ENCODE measurements at places on chromosomes 2 and 18.

DNA sequence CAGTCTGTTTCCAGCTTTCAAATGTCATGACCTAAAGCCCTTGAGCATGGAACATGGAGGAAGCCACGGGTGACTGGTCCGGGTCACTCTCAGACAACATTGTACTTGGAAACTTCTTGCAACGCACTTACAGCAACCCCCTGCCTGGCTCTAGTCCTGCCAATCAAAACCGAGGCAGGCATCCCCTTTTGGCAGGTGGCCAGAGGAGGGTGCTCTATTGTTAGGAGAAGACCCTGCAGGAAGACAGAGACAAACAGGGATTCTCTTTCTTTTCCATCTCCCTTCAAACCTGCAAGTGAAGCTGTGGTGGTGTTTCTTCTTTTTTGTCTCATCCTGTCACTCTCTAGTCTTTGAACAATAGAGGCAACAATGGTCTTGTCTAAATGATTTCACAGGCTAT is 667.2 kb downstream of the ZEB2 start:
- DNase-seq: no peak

GRCh38 chr2:28746429-28747111 is 5.1 kb upstream of the PPP1CB start:
- no peak for DNase-seq

DNA sequence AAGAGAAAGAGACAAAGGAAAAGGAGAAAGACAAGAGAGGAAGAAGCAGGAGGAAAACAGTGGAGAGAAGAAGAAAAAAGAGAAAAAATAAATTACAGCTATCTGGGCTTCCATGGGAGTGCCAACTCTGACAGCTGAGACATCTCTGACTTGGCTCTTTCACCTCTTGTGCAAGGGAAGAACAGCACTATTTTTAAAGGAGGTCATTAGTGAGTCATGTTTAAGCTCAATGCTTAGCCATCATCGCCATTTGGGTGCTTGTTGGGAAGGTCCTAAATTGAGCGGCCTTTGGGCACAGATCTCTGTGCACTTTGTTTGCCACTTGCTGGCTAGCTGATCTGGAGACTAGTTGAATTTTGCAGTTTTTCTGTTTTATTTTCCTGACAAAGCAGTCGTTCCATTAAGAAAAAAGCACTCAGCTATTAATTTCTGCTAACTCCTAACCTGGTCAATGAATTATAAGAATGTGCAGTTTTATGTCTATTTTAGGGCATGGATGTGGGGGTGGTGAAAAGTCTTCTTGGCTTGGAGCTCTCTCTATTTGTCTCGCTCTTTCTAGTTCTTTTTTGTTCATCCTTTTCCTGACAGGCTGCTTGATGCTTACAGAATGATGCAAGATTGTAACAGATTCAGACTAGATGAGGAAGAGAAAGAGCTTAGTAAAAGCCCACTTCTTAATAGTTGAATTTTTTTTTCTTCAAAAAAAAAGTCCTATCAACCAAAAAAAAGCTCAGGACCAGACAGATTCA is 231.5 kb downstream of the SLC8A1 start:
- DNase-seq: no peak

DNA sequence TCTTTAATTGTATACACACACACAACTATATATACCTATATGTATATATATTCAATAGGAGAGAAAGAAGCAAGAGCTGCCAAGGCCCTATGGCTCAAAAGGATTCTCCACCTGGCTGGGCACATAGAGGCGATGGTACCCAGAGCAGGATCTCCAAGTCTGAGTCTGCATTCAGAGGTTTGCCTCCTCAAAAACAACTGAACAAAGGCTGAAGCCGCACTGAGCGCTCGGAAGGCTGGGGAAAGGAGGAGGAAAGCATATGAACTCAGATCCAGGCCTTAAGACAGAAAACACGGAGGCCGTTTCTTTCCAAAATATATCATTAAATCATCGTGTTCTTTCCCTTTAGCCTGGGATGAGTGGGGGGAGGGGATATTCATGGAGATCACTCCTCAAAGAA is 3.6 kb downstream of the HOXD12 start:
- no peak for DNase-seq

DNA sequence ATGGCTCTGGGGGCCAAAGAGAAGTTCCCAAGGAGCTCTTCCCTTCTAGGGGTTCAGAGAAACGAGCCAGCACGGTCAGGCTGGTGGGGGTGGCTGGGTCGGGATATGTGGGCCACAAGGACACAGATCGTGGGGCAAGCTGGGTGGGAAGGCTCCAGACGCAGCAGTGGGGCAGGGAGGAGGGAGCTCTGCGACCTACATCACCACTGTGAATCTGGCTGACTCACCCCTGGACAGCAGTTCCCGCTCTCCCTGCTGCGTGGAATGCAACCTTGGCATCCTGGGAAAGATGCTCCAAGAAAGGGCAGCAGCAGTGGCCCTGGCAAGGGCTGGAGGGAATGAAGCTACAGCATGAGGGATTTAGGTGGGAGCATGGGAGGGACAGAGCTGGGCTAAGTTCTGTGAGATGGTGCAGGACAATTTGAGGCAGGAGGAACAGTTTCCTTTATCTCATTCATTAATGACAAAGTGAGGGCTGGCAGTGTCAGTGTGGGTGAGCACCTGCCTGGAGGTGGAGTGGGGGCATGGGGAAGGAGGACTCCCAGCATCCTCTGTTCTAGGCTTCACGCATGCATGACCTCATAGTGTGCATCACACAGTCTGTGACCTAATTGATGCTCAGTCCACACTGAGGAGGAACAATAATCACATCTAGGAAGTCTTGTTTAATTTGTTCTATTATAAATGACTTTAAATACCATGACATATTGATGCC is 25.0 kb downstream of the CELF4 start:
- no peak for DNase-seq

DNA sequence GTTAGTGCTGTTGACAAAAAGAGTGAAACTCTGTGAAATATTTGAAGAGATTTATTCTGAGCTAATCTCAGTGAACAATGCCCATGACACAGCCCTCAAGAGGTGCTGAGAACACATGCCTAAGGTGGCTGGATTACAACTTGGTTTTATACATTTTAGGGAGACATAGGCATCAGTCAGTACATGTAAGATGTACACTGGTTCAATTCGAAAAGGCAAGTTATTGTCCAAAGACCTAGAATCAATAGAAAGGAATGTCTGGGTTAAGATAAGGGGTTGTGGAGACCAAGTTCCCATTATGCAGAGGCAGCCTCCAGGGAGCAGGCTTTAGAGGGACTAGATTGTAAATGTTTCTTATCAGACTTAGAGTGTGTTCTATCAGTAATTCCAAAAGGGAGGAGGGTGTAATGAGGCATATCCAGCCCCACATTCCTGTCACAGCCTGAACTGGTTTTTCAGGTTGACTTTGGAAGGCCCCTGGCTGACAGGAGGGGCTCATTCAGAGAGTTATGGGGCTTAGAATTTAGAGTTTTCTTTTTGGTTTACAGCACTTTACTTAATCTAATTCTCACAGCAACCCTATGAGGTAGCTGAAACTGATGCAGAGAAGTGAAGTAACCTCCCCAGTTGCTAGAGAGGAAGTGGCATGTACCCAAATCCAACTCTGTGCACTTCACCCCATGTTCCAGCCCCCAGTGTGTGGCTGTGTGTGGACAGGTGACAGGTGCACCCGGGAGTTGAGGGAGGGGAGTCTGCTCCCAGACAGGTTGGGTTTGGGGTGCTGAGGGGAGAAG is 28.3 kb upstream of the ASAP2 start:
- no peak for DNase-seq

GRCh38 chr2:165414187-165414586 is 55.3 kb upstream of the CSRNP3 start:
- DNase-seq: no peak

DNA sequence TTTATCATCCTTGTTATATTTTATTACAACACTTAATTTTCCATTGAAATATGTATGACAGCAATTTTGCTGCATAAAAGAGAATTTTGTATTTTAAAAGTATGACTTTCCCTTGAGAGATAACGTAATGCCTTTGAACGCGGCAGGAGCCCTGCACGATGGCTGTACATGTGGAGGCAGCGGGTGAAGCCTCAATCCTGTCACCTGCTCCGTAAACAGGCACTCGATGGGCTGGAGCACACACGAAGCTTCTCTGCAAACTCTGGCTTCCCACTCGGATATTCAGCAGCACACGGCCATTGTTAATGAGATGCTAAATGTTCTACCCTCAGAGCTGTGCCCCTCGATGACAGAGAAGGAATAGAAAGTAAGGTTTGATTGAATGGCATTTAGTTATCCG is 184.4 kb downstream of the RTP5 start:
- no peak for DNase-seq

- DNase-seq: no peak
Measured at GRCh38 chr2:188765522-188766470, 208.4 kb upstream of the COL3A1 start.

DNA sequence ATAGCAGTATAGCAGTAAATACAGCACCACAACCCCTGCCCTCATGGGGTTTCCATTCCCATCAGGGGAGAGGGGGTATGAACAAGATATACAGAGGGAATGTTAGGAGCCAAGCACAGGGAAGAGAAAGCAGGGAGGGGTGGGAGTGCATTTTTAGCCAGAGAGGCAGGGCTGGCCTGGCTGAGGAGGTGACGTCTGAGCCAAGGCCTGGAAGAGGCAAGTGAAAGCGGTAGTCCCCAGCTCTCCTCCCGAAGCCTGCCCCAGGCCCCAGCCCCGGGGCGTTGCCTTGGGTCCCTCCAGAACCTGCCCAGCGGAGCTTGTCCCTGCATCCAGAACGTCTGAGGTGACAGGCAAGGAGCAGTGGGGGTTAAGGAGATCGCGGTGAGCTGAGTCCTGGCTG is 45.1 kb upstream of the FOSL2 start:
- DNase-seq: no peak

DNA sequence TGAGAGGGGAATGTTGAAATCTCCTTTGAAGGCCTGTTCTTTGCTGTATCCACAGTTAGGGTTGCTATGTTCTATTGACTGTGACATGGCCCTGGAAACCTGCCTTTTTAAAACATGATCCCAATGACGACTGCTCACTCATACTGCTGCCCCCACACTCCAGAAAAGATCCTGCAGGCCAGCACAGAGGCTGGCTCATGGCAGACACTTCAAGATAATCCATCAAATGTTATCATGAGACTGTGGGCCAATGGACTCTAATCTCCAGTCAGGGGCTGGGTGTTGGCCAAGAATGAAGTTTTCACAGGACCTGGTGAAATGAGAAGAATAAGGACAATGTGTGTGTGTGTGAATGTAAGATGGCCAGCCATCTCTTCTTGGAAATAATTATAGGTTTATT is 59.0 kb upstream of the THOC1 start:
- no peak for DNase-seq

GRCh38 chr2:210198326-210198725 is 26.9 kb downstream of the ACADL start:
- DNase-seq: no peak

GRCh38 chr18:50527636-50528307 is 32.1 kb upstream of the MAPK4 start:
- no peak for DNase-seq

GRCh38 chr2:230503798-230504197 is 87.8 kb downstream of the SP100 start:
- no peak for DNase-seq

DNA sequence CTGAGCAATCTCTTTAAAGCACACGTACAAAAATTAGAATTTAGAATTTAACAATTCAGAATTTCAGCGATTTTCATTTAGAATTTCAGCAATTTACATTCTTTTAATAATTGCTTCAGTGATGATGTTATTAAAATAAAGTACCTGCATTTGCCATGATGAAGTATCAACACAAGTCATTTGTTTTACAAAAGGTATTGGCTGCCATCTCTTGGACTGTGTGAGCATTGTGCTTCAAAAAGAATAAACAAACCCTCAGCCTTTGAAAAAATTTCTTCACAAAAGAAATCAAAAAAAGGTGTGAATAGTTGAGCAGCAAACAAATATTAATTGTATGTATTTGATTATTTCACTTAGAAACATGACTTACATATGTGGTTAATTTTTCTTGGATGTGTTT is 27.1 kb upstream of the ZC3H15 start:
- no peak for DNase-seq

- no peak for DNase-seq
Measured at GRCh38 chr2:120879431-120880295, 144.0 kb downstream of the GLI2 start.

- DNase-seq: no peak
Measured at GRCh38 chr2:46393865-46394264, 85.5 kb upstream of the TMEM247 start.

DNA sequence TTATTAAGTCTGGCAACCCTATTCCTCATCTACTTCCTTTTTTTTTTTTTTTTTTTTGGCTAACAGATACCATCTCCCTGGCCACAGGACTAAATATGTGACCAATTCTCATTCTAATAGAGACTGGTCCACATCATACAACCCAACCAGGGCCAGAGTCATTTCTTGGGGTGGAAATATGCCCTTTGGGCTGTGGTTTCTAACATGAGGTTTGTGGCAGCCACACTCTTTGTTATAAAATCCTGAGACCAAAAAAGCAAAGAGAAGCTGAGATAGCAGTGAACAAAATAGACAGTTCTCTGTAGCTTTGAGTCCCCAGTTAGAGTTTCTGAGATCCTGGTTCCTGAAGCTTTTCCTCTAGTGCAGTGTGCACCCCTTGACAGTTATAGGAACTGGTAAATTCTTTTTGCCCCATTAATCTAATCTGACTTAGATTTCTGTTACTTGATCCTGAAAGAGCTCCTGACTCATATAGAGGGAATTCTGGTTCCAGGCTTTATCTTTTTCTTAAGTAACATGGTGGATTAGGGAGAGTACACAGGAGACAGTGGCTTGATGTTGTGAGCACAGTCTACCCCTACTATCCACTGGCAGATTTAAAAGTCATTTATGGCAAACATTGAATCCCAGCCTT is 86.8 kb downstream of the MAIP1 start:
- DNase-seq: no peak

DNA sequence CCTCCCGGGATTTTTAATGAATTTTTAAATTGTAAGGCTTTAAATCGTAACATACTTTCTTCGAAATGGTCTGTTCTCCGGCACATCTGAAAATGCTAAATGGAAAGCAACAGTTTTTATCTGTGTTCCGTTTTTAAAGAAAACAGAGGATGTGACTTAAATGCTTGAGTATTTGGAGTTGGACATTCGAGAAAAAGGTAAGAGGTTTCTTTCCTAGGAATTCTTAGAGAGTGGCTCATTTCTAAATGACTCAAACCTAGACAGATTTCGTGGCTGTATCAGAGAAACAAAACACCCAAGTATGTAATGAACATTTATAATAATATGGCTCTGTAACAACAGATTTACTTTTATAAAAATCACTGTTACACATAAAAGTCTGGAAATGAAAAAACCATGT is 177.6 kb upstream of the CCDC68 start:
- no peak for DNase-seq

Data from activated naive CD8-positive, alpha-beta T cell treated with anti-CD3 and anti-CD28 coated beads for 36 hours (primary cell).